ENCODE measurements at places on chromosomes 1 and 21.

DNA sequence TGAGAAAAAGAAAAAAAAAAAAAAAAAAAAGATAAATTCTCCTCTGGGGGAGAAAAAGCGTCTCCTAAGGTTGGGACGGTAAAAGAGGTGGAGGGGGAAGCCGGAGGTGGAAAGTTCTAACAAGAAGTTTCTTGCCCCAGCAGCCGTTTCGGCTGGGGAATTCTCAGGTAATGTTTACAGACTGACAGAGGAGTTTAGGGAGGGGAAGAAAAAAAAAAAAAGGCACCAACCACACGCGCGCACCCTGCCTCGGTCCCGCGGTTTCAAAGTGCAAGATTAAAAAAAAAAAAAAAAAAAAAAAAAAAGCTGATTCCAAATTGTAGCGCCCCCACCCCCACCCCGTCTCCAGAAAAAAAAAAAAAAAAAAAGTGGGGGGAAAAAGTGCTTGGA, 504 bp downstream of the DHRS3 start:
- DNase-seq, result no peak

- no peak for DNase-seq
Observed at GRCh38 chr1:63073309-63074306, 248.8 kb upstream of the FOXD3 start.

GRCh38 chr1:82466891-82467290, 666.2 kb downstream of the ADGRL2 start:
- DNase-seq, result peak; percentile 22

- DNase-seq, result no peak
Observed at GRCh38 chr1:85330711-85331290, 54.4 kb upstream of the BCL10 start.

DNA sequence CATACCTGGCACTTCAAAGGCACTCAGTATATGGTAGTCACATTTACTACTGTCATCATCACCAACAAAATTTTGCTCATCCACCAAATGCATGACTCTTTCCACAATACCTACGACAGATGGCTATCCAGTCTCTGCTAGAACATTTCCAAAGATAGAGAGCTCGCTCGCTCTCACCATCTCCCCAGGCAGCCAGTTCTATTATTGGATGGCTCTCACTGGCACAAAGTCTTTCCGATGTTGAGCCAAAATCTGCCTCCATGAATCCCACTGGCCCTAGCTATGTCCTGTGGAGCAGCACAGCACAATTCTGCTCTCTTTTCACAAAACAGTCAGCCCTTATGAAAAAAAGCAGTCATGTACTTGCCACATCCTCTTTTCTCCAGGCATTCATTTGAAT, 102.1 kb downstream of the DAB1 start:
- DNase-seq, result no peak

DNA sequence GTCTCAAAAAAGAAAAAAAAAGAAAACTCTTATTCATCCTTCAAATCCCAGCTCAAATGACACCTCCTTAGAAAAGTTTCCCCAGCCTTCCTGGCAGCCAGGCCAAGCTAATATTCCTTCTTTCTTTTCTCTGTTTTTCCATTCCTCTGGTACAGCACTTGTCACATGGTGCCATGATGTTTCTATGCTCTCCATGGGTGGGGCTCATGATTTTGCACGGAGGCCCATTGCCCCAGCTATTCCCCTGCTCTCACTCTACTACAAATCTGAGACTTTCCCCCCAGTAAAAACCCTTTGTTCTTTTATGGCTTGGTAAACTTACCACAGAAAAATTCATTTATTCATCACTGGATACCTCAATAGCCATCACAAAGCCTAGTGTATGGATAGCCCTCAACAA, 26.5 kb downstream of the OLFML2B start:
- no peak for DNase-seq

GRCh38 chr1:29234471-29234870, 1.9 kb upstream of the PTPRU start:
- DNase-seq, result no peak

- DNase-seq, result no peak
Observed at GRCh38 chr1:78871249-78871648, 135.3 kb downstream of the ADGRL4 start.

GRCh38 chr1:93977598-93977945, 68.3 kb upstream of the GCLM start:
- no peak for DNase-seq

GRCh38 chr1:215589650-215590435, 22.7 kb downstream of the KCTD3 start:
- DNase-seq, result no peak

- DNase-seq, result peak; percentile 96
Observed at GRCh38 chr1:197902454-197903195, at the start of gene C1orf53. Gene C1orf53 (plus strand): TSS chr1:197902630. CDS start chr1:197902650, 20 bp downstream.

DNA sequence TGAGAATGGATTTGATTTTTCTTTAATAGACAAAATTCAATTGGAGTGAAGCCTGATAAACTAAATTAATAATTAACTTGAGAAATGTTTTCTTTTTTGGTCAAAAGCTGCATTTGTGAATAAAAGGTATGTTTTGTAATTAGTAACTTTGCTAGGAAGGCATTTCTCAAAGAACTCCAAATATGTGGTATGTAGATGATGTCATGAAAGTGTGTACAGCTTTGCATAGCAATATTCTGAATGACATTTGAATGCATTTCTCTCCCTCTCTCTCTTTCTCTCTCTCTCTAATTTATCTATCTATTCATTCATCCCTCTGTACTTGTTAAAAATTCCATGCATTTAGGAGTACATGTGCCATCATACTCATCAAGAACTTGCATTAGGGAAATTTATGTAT, 109.1 kb upstream of the ADAMTS5 start:
- no peak for DNase-seq

Data from suppressor macrophage treated with lipopolysaccharide for 1 hour (primary cell).